ENCODE measurements at places on chromosomes 11 and 22.
A peak's percentile ranks its signal among the peaks of the same experiment; 100 is the strongest.

DNA sequence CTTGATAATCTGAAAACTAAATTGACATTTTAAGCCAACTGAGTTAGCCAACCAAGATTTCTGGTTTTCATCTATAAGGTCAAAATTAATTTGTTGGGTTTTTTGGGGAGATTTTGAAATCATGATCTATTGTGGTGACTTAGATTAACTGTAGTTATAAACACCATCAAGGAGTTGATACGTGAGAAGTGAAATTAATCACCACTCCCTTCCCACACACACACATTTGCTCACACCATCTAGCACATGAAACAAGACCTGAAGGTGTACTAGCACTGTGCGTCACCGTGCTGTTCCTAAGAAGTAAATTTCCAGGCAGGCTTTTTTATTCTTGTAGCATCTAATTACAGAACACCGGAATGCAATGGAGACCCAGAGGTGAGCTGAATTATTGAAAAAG lies 2.1 kb downstream of the OR5B21 start:
- DNase-seq: no peak

DNA sequence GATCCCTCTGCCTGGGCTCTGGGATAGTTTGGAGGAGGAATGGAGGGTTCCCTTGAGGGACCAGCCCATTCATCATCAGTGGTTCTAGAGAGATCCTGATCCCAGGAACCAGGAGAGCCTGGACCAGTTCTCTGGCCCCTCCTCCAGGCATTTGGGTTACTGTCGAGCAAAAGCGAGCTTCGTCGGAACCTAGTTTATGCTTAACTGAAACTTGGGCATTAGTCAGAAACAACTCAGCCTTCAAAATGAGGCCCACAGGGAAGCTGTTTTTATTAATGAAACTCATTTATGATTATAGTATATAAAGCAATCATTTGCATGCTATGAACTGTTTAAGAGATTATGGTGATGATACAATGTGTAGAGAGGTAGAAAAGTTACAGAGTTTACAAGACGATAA lies 61.4 kb downstream of the LIF start:
- no peak for DNase-seq

GRCh38 chr22:49971232-49972162 lies 10.9 kb downstream of the PIM3 start:
- peak; percentile 69 for DNase-seq

DNA sequence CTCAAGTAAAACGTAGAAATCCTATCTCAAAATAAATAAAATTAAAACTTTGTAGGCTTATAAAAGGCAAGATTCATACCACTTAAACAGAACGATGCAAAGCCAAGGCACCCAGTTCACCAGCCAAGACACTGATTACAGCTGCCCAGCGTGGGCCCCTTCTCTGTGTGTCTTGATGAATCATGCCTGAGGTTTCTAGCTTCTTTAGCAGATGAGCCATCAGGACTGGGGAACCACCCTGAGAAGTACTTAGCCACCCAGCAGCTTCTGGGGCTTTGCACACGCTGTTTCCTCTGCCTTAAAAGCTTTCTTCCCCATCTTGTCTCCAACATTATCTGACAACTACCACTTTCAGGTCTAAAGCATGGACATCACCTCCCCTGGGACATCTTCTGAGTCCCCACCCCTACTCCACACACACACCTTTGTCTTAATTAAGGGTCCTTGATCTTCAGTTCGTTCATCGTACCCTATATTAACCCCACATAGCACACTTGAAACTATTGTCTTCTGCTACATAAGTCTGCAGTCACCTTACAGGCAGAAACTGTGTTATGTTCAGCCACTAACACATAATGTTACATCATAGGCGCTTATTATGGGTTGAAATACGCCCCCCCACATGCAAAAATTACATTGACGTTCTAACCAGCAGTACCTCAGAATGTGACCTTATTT lies 8.7 kb upstream of the LAYN start:
- DNase-seq: no peak

- no peak for DNase-seq
These were observed 408.4 kb downstream of the BUD13 start for GRCh38 chr11:116364348-116364747.

DNA sequence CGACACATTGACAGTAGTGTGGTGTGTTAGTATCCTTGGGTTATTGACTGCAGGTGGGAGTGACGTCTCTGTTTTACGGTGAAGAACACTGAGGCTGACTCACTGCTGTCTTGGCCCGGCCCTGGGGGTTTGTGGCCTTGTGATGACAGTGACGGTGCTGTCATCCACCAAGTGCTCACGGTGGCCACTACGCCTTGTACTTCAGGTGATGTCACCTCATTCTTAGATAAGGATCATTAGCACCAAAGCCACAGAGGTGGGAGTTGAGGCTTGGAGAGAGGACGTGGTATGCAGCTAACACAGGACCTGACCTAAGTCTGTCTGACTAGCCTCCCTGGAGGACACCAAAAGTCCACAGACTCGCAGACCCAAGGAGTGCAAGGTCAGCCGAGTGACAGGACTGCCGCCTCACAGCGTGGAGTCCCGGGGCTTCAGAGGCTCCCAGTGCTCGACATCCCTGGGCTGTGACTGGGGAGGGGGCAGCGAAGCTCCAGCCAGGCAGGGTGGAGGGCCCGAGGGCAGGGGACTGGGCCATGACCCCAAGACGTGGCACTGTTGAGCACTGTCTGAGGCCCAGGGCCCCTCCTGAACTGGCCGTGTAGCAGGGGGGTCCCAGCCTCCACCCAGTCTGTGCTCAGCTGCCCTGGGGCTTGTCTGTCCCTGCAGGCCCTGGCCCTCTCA lies 56.5 kb downstream of the NAT10 start:
- no peak for DNase-seq

GRCh38 chr11:2540992-2541680 lies 96.3 kb downstream of the KCNQ1 start:
- no peak for DNase-seq

DNA sequence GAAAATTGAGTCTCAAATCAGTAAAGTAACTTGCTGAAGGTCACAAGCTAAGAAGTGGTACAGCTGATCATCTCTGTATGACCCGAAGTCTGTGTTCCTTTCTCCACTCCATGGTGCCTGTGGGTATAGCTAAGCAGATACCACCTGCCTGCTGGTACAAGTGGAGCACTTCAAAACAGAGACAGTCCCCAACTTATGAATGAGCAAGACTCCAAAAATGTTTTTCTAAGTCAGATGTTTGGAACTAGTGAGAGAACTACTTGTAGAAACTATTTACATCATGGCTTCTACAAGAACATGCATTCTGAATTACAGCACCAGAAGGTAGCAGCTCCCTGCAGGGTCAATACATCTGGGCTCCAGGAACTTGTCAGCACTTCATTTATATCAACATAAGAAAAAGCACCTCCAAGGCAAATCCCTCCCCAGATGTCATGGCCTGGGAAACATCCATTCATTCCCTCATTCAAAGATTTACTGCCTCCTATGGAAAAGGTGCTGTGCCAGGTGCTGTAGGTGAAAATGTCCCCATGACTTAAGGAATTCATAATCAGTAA lies 94.7 kb downstream of the SERGEF start:
- no peak for DNase-seq

GRCh38 chr11:90148900-90149299 lies 14.4 kb downstream of the NAALAD2 start:
- DNase-seq: no peak

- no peak for DNase-seq
These were observed 4.7 kb upstream of the POLD4 start for GRCh38 chr11:67357831-67358670.

DNA sequence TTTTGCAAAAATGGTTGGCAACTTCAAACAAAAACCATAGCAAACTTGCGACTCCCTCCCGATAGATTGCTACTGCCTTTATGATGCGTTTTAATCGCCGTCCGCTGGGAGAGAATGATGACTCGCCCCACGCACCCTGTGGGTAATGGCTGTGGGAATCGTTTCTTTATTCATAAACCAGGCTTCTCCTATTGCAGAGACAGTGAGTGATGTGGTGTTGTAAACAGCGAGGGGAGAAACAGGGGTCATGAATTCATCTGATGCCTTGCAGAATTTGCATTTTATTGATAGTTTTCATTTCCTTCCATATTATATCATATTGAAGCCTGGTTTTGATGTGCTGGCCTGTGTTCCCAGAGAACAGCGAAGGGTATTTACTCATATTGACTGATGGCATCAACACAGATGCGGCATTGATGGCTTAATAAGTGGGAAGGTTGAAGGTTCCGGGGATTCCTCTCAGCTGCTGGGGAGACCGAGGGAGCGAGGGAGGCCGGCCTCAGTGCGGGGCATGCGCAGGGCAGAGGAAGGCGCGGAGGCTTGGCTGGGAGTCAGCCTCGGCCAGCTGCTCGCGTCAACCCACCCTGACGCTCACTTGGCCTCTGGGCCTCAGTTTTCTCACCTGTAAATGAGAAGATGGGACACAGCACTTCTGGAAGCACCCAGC lies 41.3 kb downstream of the ARHGAP8 start:
- DNase-seq: no peak

DNA sequence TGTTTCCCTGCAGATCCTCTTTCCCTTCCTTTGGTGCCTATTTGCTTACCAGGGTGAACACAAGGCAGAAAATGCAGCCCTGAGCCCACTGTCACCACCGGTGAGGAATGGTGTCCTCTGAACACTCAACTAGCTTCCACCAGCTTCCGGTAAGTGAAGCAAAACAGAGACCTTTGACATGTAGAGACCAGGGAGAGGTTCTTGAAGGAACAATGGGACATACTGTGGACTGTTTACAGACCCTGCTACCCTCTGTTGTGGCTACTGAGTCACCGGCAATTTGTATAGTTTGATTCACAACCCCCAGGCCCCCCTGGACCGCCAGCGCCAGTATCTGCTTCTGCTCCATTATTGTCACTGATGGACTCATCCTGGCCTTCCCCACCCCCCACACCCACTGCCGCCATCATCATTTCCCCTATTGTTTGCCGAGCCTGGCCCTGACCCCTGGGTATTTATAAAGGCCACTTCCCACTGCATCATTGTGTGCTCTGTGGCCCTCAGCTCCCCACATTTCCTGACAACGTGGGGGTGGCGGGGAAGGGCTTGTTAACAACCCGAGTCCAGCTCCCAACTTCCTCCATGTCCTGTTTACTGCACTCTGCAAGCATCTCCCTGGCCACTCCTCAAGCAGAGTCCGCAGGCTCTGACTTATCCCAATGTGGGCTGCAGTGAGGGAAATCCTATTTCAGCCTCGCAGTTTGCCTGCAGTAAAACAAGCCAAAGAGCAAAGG lies 252.9 kb downstream of the ETS1 start:
- no peak for DNase-seq

GRCh38 chr22:48367731-48368130 lies 1459.9 kb downstream of the BRD1 start:
- no peak for DNase-seq

- no peak for DNase-seq
These were observed 2.0 kb upstream of the TNRC6B start for GRCh38 chr22:40175611-40176244.

DNA sequence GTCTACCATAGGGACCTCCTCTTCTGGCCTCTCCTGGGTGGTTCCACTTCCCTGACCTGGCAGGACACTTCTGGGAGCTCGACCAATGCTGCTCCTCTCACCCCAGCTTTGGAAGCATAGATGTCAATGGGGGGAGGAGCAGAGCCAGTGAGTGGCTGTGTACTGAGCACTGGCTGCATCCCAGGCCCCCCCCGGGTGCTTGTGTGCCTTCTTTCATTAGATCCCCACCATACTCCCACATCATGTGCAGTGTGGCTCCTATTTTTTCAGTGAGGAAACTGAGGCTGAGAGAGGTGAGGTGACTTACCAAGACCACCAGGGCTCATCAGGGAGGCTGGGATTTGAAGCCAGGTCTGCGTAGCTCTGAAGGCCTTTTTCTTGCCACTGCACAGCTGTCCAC lies 44.3 kb downstream of the LRRC32 start:
- DNase-seq: no peak

GRCh38 chr11:122235615-122236014 lies 119.6 kb upstream of the BLID start:
- DNase-seq: no peak

DNA sequence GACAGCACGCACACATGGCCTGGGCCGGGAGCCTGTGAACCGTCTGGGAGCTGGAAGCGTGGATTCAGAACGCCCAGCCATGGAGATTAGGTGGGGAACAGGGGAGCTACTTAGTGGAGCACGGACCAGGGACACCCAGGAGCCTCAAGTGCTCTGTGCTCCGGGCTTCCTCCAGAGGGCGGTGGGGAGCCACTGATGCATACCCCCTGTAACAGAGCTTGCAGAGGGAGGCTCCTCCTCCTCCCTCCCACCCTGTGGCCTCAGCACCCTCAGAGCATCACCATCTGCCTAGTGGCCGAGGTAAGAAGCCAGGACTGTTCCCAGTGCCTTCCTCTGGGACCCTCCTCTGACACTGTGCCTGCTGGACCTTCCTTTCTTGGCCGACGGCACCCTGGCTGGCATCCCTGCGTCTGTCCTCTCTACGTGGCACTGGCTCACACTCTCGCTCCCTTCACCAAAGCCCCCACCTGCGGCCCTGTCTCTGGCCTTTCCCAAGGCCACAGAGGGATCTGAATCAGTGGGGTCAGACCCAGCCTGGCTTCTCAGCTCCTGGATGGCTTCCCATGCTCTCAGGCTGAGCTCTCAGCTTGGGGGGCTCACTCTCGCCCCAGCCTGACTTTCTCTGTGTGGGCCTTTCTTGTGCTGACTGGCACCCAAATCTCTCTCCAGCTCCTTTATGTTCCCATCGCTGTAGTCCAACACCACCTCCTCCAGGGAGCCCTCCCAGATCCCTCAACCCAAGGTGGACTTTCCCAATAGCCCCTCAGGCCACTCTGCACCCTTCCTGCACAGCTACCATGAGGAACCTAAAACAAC lies 780.9 kb downstream of the BRD1 start:
- no peak for DNase-seq

GRCh38 chr11:131969261-131969660 lies 598.8 kb downstream of the NTM start:
- no peak for DNase-seq

GRCh38 chr22:46589871-46590271 lies 30.3 kb upstream of the GRAMD4 start:
- no peak for DNase-seq

DNA sequence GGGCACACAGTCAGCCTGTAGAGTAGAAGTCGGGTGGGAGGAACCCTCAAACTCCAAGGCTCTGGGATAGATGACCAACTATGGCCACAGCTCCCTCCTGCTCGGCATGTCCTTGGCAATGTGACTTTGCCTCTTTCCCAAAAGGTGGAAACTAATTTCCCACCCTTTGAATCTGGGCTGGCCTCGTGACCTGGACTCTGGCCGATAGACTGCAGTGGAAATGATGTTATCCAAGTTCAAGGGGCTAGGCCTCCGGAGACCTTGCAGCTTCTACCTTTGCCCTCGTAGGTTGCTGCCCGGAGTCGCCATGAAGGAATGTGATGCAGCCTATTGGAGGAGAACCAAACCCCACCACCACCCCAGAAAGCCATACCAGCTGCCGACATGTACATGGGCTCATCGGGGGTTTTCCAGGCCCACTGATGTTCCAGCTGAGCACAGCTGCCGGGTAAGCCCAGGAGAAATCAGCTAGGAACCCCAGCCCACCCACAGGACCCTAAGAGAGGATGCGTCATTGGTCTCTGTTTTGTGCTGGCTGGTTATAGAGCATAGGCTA lies 30.4 kb downstream of the KCNJ4 start:
- no peak for DNase-seq

- no peak for DNase-seq
These were observed 10.8 kb downstream of the TTLL8 start for GRCh38 chr22:50047346-50047745.

GRCh38 chr11:35343033-35343598 lies 76.2 kb downstream of the SLC1A2 start:
- no peak for DNase-seq
